ENCODE measurements at places on chromosomes 2 and 18.

DNA sequence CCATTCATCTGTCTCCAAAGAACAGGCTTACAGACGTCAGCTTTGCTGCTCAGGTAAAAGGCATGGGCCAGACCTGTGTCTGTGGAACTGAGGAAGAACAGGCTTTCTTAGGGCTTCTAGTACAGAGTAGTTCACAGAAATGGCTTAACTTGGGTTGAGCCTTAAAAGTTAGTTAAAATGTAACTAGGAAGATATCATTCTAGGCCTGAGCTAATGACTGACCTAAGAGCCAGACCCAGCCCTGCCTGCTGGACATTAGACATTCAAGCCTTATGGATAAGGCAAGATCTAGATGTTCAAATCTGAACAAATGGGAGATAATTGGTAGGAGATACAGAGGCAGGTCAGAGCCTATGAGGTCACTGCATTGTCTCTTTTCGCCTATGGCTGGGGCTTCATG lies 73.9 kb upstream of the SLC14A2 start:
- DNase-seq, result no peak

GRCh38 chr2:57696016-57696415 lies 350.6 kb upstream of the VRK2 start:
- DNase-seq, result no peak

DNA sequence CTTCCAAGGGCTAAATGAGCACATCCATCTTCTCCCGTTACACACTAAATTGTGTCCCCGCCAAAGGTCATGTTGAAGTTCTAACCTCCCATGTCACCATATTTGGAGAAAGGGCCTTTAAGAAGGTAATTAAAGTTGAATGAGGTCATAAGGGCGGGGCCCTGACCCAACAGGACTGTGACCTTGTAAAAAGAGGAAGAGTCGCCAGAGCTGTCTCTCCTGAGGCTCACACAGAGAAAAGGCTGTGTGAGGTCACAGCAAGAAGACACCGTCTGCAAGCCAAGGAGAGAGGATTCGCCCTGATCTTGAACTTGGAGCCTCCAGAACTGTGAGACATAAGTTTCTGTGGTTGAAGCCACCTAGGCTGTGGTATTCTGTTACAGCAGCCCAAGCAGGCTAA lies 24.1 kb downstream of the TRABD2A start:
- no peak for DNase-seq

GRCh38 chr18:36203360-36203895 lies 16.1 kb downstream of the MOCOS start:
- DNase-seq, result no peak

- no peak for DNase-seq
Measured at GRCh38 chr2:72581560-72582181, 244.2 kb downstream of the EXOC6B start.

GRCh38 chr2:83661711-83662110 lies 797.4 kb downstream of the SUCLG1 start:
- no peak for DNase-seq

GRCh38 chr2:218832081-218832480 lies 478 bp upstream of the PRKAG3 start:
- no peak for DNase-seq

GRCh38 chr2:175709248-175709647 lies 292.8 kb downstream of the LNPK start:
- no peak for DNase-seq

- DNase-seq, result no peak
Measured at GRCh38 chr18:10009321-10010144, 95.7 kb downstream of the VAPA start.

DNA sequence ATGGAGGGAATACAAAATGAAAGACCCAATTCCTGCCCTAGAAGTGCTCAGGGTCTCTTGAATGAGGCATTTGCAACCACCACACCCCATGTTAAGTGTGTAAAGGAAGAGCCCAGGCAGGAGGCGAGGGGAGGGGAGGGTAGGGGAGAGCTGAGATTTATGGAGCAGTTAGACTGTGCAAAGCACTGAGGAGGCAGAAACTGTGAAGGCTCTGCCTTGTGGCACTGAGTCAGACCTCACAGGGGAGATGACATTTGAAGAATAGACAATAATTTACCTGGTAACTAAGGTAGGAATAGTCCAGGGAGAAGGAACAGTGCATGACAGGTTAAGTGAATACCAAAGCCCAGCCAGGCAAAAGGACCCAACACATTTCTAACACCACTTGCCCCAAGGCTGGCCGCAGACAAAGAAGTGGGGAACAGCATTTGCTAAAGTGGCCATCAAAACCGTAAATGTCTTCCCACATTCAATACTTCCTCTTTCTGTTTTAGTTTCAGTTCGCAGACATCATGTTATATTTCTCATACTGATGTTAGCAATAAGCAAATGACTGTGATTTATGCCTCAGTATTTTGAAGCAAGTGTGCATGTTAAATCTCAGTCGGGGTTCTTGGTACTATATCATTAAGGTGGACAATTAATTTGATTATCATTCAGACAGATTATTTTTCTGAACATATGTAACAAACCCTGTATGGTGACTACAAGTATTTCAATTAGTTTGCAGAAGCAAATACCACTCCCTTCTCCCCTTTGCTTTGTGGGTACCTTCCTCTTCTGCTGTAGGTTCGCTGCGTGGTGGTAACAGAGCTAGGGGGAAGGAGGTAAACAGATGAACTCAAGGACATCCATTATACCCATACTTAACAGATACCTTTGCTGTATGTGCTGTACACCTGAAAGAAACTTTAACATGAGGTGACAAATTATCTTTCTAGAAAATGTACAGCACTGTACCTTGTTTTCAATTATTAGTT lies 27.5 kb downstream of the CDH20 start:
- DNase-seq, result no peak

DNA sequence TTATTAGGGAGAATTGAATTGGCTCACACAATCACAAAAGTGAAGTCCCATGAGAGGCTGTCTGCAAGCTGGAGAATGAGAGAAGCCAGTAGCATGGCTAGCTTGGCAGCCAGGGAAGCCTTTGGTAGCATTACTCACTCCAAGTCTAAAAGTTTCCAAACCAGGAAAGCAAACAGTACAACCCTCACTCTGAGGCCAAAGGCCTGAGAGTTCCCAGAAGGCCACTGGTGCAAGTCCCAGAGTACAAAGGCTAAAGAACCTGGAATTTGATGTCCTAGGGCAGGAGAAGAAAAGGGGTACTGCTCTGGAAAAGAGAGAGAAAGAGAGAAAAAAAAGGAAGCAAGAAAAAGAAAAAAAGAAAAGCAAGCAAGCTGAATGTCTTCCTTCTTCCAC lies 318.2 kb downstream of the RND3 start:
- DNase-seq, result no peak

- DNase-seq, result no peak
Measured at GRCh38 chr2:229282758-229283546, 11.9 kb upstream of the PID1 start.

DNA sequence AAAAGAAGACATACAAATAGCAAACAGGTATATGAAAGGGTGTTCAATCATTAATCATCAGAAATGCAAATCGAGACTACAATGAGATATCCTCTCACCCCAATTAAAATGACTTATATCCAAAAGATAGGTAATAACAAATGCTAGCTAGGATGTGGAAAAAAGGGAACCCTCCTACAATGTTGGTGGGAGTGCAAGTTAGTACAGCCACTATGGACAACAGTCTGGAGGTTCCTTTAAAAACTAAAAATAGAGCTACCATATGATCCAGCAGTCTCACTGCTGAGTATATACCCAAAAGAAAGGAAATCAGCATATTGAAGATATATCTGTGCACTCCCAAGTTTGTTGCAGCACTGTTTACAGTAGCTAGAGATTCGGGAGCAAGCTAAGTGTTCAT lies 271.5 kb downstream of the MBD5 start:
- DNase-seq, result no peak

- DNase-seq, result no peak
Measured at GRCh38 chr18:44781886-44782285, 101.2 kb downstream of the SETBP1 start.

DNA sequence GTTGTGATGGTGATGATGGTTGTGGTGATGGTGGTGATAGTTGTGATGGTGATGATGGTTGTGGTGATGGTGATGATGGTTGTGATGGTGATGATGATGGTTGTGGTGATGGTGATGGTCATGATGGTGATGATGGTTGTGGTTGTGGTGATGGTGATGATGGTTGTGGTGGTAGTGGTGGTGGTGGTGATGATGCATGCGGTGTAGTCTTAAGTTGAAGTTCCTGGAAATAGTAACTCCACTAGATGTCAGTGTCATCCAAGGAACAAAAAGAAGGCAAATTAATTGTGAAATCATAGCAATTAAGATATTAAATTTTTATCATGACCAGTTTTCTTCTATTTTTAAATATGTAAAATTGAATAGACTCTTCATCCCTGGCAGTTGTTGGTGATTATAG lies 309.2 kb downstream of the AGAP1 start:
- no peak for DNase-seq

- no peak for DNase-seq
Measured at GRCh38 chr2:88148929-88149438, 21.1 kb upstream of the FABP1 start.

GRCh38 chr2:236642584-236643291 lies 73.1 kb downstream of the ACKR3 start:
- DNase-seq, result no peak

DNA sequence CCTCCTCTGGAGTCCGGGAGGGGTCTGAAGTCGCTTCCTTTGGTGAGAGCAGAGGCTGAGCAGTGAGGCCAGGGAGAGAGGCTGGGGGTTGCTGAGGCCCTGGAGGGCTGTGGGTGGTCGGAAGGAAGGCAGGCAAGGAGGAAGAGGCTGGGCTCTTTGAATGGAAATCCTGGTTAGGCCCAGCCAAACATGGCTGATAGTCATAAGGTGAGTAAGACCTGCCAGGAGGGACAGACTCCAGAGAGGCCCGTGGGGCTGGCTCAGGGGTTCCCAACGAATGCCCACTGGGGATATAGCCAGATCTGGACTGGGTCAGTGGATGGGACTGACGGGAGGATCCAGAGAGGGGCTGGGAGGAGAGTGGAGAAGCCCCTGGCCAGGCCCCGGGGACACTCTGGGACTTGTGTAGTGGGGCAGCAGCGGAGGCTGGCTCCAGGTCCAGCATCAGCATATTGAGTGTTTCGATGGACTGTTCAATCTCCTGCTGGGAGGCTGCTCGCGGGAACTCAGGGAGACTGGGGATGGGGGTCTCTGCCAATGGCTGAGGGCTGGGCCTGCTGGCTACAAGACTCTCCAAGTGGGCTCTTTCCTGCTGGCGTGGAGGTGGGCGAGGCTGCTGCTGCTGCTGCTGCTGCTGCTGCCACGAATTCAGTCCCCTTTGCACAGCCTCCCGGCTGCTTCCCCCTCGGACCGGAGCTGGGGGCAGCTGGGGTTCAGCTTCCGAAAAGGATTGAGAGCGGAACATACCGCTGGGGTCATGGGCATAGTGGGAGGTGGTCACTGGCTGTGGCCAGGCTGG lies 155.0 kb downstream of the TNS1 start:
- no peak for DNase-seq

- DNase-seq, result no peak
Measured at GRCh38 chr2:149438330-149438960, 108.1 kb downstream of the LYPD6 start.

Data from activated CD4-positive, alpha-beta T cell treated with anti-CD3 and anti-CD28 coated beads for 24 hours (primary cell).